ENCODE measurements at places on chromosomes 12 and 14. TPM values are rescaled to one million over a fixed set of nuclear protein-coding genes. Genes with fewer than 3 reads are reported as not detected.

DNA sequence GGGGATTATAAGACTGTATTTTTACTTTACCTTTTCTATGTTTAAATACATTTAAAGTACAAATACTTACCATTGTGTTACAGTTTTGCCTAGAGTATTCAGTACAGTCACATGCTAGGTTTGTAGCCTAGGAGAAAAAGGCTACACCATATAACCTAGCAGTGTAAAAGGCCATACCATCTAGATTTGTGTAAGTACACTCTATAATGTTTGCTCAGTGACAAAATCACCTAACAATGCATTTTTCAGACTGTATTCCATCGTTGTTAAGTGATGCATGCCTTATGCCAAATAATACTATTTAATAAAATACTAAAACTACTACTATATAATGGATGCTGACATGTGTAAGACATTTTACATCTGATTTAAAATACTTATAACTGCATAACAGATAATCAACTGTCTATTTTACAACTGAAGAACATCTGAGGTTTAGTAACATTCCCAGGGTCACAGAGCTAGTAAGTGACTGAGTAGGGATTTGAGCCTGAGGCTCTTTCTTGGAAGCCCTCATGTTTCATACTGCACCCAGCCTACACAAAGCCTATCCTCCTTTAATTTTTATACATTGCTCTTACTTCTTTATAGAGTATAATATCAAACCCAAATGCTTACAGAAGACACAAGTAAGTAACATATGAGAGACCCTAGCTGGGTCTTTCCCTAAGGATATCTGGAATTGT is 296.8 kb downstream of the SYT1 start:
- DNase-seq: no peak

- DNase-seq: no peak
Measured at GRCh38 chr12:9341260-9341585, 133.0 kb upstream of the PZP start.

- DNase-seq: no peak
Measured at GRCh38 chr12:21289698-21290097, 45.0 kb downstream of the SLCO1A2 start.

DNA sequence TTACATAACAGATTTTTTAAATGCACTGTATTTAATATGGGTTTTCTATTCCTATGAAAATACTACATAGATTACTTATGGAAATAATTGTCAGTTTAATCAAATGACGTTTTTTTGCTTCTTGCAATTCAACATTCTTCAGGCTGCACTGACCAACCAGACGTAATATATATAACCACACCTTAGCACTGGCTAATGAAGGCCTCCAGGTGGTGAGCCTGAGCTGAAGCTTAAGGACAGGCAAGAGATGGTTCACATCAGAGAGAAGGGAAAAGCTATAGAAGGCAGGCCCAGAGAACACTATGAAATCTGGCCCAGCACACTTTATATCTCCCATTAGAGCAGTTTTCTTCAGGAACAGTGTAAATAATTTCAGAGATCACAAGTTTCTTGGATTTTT is 2.8 kb upstream of the MDGA2 start:
- no peak for DNase-seq

DNA sequence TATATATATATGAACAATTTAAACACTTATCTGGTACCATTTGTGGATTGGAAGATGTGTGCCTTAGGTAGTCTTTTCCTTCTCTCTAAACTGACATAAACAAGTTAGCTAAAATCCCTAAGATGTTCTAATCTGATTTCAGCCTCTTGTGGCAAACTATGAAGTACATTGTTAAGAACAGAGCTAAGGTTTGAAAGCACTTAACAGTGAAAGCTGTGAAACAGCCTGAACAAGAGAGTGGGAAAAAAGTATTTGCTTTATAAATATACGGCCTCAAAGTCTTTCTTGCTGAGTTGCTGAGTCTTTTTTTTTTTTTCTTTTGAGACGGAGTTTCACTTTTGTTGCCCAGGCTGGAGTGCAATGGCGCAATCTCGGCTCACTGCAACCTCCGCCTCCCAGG is 53.7 kb upstream of the PELI2 start:
- DNase-seq: no peak

DNA sequence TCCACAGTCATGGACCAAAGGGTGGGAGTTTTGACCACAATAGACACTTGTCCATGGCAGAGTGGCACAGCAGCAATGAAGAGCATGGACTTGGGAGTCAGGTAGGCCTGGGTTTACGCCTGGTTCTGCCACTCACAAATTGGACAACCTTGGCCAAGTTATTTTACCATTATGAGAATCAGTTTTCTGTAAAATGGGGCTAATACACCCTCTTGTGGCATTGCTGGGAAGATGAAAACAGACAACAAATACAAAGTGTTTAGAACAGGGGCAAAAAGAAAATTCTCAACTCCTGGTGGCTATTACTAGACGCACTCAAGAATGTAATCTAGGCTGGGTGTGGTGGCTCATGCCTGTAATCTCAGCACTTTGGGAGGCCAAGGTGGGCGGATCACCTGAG is 2.6 kb downstream of the C12orf43 start:
- no peak for DNase-seq

GRCh38 chr12:108886873-108887629 is 7.2 kb downstream of the DAO start:
- no peak for DNase-seq

- peak; percentile 44 for DNase-seq
Measured at GRCh38 chr12:5586201-5586600, 154.3 kb downstream of the NTF3 start.

GRCh38 chr12:46209170-46209569 is 59.7 kb downstream of the SLC38A1 start:
- no peak for DNase-seq

DNA sequence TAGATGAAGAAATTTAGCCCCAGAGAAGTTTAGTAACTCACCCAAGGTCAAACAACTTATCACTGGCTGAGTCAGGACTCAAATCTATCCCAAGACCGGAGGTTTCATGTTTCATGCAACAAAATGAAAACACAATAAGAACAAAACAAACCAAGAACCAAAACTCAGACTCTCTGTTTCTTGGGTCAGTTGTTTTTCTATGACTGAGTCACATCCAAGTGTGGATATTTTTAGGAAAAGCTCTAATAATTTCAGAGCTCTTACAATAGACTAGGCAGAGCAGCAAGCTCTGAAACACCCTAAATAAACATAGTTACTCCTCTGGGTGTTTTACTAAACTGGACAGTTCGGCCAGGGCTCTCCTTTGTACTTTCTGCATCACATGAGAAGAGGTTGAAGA is 87.6 kb upstream of the PRB2 start:
- no peak for DNase-seq

GRCh38 chr12:25502118-25502517 is 51.0 kb downstream of the LMNTD1 start:
- DNase-seq: no peak

DNA sequence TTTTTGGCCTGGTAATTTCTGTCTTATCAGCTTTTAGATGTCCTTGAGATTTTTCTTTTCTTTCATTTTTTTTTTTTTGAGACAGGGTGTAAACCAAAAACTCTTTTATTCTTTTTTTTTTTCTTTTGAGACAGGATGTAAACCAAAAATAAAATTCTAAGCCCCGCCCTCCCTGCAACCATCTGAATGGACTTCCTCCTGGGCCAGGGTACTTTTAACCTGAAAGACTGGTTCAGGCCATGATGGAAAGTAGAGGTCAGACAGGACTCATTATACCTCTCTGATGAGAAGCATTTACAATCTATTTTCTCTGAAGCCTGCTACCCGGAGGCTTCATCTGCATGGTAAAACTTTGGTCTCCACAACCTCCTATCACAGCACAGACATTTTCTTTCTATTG is 33.5 kb upstream of the TCL1B start:
- no peak for DNase-seq

- no peak for DNase-seq
Measured at GRCh38 chr12:26092346-26093105, 32.3 kb downstream of the BHLHE41 start.

DNA sequence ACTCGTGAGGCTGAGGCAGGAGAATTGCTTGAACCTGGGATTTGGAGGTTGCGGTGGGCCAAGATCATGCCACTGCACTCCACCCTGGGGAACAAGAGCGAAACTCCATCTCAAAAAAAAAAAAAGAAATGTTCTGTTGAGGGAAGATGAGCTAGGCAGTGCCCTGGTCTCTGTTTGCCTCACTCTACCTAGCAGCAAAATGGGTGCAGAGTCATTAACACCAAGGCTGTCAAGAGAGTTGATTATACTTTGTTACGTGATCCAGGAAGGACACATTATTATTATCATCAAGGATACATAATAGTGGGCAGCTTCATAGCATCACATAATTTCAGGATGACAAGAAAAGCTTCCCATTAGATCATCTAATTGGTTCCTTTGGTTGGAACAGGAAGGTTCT is 84.3 kb upstream of the MAP1LC3B2 start:
- no peak for DNase-seq

- DNase-seq: peak; percentile 3
Measured at GRCh38 chr14:78697341-78697740, 527.2 kb downstream of the NRXN3 start.

DNA sequence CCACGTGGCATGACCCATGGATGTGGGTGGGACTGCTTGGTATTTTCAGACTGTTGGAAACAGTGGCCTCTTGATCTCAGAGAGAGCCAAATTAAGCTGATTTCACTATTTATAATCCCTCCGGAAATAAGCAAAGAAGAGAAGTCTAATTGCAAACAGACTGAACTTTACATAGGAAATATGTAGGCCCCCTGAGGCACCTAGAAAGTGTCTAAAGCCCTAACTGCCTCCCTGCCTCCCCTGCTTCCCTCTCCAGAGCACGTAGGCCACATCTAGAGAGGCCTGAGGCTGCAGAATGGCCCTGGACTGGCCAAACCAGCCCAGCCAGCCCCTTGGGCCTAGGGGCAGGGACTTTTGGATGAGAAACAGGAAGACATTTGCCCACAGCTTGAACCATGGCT is 123.8 kb downstream of the ZFP36L1 start:
- no peak for DNase-seq

GRCh38 chr12:122096591-122097149 is 18.1 kb downstream of the MLXIP start:
- DNase-seq: no peak

DNA sequence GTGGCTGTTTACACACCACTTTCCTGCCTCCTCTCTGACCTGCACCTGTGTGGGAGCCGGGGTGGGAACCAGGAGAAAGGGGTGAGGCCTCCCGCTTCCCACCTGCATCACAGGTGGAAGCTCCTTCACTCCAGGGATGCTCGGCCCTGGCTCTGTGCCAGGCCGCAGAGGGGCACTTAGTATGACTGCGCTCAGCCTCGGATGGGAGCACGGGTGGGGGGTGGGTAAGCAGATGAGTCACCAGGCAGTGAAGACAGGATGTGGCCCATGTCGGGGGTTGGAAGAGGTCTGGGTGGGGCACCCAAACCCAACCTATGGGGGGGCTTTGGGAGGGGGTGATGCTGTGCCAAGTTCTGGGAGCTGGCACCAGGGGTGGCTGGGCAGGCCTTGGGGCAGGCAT is 7.4 kb upstream of the CYP46A1 start:
- DNase-seq: peak; percentile 67

DNA sequence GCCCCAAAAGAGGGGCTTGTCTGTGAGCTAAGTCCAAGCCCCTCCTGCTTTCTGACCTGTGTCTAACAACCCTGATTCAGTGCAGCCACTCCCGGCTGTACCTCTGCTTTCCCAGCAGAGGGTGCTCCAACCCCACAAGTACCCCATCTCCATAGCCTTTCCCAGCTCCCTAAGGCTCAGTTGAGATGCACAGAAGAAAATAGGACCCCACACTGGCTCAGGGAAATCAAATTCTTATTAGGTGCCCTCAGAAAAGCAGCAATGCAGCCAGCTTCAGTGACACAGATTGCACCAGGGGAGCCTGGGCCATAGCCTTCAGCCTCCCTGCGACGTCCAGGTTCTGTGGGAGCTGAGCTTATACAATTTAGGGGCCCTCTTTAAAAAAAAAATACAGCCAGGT is 49.9 kb downstream of the LRRC74A start:
- DNase-seq: peak; percentile 60

GRCh38 chr12:68260153-68260552 is 6.7 kb upstream of the IL22 start:
- no peak for DNase-seq

DNA sequence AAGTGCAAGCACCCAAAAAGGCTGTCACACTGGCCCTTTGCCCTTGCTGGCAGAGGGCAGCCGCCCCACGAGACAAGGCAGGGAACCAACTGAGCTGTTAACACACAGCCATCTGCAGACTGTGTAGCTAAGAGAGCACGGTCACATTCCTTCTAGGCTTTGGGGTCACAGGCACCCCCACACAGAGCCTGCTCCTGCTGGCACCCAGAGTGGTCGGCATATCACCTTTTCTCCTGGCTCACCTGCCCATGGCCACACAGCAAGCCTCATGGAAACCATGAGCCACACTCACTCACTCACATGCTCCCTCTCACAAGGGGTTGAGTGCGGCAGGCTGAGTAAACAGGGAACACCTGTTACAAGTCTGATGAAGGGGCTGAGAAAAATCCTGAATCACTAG is 214.5 kb downstream of the PCNX1 start:
- no peak for DNase-seq

DNA sequence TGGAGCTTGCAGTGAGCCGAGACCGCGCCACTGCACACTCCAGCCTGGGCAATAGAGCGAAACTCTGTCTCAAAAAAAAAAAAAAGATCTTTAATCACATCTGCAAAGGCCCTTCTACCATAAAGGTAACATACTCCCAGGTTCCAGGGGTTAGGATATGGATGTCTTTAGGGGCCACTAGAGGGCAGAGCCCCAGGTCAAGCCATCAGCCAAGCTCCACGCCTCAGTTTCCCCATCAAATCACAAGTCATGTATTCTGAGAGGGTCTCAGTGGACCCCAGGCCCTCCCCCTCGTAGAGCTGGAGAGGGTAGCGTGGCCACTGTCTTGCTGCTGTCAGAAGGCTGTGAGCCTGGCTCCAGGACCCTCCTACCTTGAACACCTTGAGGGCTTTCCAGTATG is 18.8 kb downstream of the SLC8B1 start:
- no peak for DNase-seq

DNA sequence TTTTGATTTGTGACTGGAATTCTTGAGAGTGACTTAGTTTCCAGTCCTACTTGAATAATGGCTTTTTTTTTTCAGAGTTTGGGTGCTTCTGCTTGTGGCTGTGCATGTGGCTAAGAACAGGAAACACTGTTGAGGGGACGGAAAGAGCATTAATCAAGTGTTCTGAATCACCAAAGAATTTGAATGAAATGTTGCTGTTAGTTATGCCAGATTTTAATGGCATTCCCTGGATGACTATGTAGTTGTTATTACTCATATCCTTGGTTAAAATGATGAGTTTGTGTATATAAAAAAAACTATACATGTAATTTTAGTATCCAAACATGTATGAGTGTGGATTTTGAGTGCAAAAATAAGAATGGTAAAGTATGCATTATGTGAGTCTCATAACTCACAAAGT is 347.9 kb downstream of the BCAT1 start:
- peak; percentile 81 for DNase-seq

Gene FAM161B
- total RNA-seq: 1.5 TPM

Gene NGB
- not detected for total RNA-seq

Gene GLI1
- total RNA-seq: 4.1 TPM

Gene A2M
- not detected for total RNA-seq

Gene PZP
- total RNA-seq: not detected

Gene AKAP6
- total RNA-seq: 7.1 TPM

Gene DCN
- 0.84 TPM for total RNA-seq

Gene TAS2R31
- 1.1 TPM for total RNA-seq

All from A172 (cell line).